NCI-H345 (cell line): ENCODE measurements at places on chromosomes 4 and X.

DNA sequence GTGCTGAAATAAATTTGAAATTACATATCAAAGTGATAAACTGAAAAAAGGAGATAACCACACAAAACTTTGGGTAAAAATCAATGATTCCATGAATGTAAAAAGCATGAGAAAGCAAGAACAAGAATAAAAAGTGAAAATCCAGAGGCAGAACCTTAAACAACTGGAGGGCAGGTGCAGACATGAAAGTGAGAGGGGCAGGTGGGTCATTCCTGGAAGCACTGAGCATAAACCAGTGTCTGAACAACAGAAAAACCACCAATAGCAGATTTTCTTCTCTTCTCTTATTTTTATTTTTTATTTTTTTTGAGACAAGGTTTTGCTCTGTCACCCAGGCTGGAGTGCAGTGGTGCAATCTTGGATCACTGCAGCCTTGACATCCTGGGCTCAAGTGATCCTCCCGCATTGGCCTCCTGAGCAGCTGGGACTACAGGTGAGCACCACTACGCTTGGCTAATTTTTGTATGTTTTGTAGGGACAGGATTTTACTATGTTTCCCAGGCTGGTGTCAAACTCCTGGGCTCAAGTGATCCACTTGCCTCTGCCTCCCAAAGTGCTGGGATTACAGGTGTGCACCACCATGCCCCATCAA lies 46.8 kb upstream of the GPR78 start:
- no peak for DNase-seq

- DNase-seq: peak; percentile 19
These were observed 155.6 kb upstream of the PACRGL start for GRCh38 chr4:20544645-20545044.

GRCh38 chr4:154660052-154660451 lies 47.6 kb upstream of the FGG start:
- no peak for DNase-seq

GRCh38 chr4:18109676-18110075 lies 88.1 kb upstream of the LCORL start:
- DNase-seq: no peak

GRCh38 chr4:145938618-145939440 lies at the start of gene ZNF827:
TSS of gene ZNF827 (minus strand) at chr4:145938823. CDS start at chr4:145938407, 416 bp downstream.
- DNase-seq: peak; percentile 42
